Inflammatory macrophage (primary cell): ENCODE measurements at places on chromosomes 7 and 10.

DNA sequence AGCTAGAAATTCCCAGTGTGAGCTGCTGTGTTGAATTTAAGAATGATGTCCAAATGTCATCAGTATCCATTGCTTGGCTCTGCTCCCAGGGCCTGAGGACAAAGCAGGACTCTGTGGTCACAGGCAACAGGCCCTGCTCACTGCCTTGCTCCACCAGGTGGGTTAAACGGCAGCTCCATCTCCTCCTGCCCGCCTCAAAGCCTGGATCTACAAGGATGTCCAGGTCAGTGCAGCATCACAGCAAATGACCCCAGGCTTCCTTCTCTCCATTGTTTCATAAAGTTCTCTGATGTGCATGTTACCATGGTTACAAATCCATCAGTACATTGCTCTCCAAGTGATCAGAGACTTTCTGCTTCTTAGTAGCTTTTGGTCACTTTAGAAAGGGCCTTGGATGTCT lies 322.0 kb upstream of the ZNF32 start:
- no peak for DNase-seq

GRCh38 chr7:151902311-151902710 lies 25.4 kb upstream of the PRKAG2 start:
- no peak for DNase-seq

DNA sequence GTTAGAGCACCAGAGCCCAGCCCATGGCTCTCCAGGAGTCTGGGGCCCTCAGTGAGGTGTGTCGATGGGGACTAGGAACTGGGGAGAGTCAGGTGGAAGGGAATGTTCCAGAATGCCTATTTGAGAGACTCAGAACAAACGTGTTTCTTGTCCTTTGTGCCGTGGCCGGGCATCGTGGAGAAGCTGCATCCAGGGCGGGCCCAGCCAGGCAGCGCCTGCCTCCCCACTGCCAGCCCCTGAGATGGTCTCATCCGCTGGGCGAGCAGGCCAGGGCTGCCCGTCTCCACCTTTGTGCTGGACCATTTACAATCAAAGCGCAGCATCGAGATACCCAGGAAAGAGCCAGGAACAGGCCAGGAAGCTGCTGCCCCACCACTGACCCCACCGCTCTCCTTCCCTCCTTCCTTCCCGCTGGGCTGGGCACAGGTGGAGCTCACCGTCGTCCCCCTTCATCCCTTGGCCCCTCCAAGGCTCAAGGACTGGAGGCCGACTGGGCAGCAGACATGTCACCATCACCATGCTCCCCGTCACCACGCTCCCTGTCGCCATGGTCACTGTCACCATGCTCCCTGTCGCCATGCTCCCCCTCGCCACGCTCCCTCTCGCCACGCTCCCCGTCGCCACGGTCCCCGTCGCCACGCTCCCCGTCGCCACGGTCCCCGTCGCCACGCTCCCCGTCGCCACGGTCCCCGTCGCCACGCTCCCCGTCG lies 71.1 kb upstream of the ADGRA1 start:
- DNase-seq, result no peak

- DNase-seq, result no peak
Measured at GRCh38 chr10:27413831-27414348, 90.2 kb upstream of the RAB18 start.

GRCh38 chr7:149205690-149206381 lies 10.5 kb downstream of the ZNF282 start:
- no peak for DNase-seq
